ENCODE measurements at places on chromosomes 13 and 19. TPM values are rescaled to one million over a fixed set of nuclear protein-coding genes. Genes with fewer than 3 reads are reported as not detected.
A peak's percentile ranks its signal among the peaks of the same experiment; 100 is the strongest.

Gene PPAN
- 15.5 TPM for total RNA-seq

Gene SYCN
- 2.5 TPM for total RNA-seq

Gene RXFP2
- not detected for total RNA-seq

Gene POU4F1
- 0.17 TPM for total RNA-seq

Gene PEAK3
- total RNA-seq = not detected

Gene SIGLEC8
- total RNA-seq = 0.13 TPM

Gene SIGLEC10
- total RNA-seq = 1.6 TPM

Gene SPTBN4
- total RNA-seq = 0.67 TPM

Gene RFPL4AL1
- total RNA-seq = not detected

Gene ZNF792
- 10.6 TPM for total RNA-seq

GRCh38 chr13:97366172-97366688, 67.7 kb upstream of the RAP2A start:
- H3K36me3 ChIP-seq = no peaks in the 10 kb centered on the region
- no peak overlapping the region for H3K4me3 ChIP-seq
- no peaks in the 10 kb centered on the region for H3K4me1 ChIP-seq
- H3K27me3 ChIP-seq = no peaks in the 10 kb centered on the region
- DNase-seq = no peak

GRCh38 chr19:33419788-33420130, 46.2 kb downstream of the CEBPG start:
- H3K27ac ChIP-seq = no peak overlapping the region
- H3K27me3 ChIP-seq = no peaks in the 10 kb centered on the region
- DNase-seq = no peak
- no peaks in the 10 kb centered on the region for H3K4me1 ChIP-seq
- no peaks in the 10 kb centered on the region for H3K36me3 ChIP-seq
- H3K4me3 ChIP-seq = no peak overlapping the region

GRCh38 chr19:47230054-47230920, 712 bp downstream of the BBC3 start:
- H3K27me3 ChIP-seq = no peaks in the 10 kb centered on the region
- no peaks in the 10 kb centered on the region for H3K36me3 ChIP-seq
- H3K27ac ChIP-seq = peak overlapping the region; percentile 99
- H3K4me1 ChIP-seq = peaks cover 38% of the 10 kb centered on the region

- H3K27me3 ChIP-seq = no peaks in the 10 kb centered on the region
- no peak overlapping the region for H3K4me3 ChIP-seq
- no peaks in the 10 kb centered on the region for H3K4me1 ChIP-seq
- no peak for DNase-seq
- H3K36me3 ChIP-seq = no peaks in the 10 kb centered on the region
Observed at GRCh38 chr13:72457151-72457550, 270.3 kb downstream of the MZT1 start.

DNA sequence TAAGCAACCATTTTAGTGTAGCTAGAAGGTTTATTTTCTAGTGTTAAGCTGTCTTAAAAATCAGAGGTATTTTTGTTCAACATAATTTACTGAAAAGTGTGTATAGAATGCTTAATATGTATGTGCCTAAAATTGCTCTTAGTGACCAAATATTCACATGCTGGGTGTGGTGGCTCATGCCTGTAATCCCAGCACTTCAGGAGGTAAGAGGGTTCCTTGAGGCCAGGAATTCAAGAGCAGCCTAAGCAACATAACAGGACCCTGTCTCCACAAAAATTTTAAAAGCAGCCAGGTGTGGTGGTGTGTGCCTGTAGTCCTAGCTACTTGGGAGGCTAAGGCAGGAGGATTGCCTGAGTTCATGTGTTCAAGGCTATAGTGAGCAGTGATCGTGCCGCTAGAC, 120.9 kb upstream of the FRY start:
- DNase-seq = no peak
- H3K27me3 ChIP-seq = peaks cover 15% of the 10 kb centered on the region
- H3K4me3 ChIP-seq = no peak overlapping the region
- H3K4me1 ChIP-seq = no peaks in the 10 kb centered on the region
- no peaks in the 10 kb centered on the region for H3K36me3 ChIP-seq

DNA sequence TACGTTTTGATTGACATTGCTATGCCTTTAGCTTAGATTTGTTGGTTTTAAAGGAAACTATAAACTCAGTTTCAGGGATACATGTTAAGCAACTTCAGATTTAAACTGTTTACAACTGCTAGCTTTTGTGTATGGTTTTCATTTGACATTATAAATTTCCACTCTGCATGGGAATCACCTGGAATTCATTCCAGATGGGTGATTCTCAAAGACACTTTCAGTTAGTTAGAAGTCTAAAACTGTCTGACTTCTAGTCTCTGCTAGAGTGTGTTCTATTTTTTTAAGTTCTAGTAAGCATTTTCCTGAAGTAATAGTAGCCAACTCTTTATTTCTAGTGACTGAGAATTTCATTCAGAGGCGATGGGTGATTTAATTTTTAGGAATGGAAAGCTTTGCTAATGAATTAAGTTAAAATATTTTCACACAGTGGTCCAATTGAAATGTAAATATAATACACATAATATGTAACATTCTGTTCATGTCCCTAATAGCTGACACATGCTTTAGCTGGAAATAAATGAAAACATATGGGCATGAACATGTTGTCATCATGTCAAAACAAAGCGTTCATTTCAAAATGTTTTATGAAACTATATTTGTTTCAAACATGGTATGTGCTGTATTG, 58.3 kb upstream of the CSNK1A1L start:
- no peaks in the 10 kb centered on the region for H3K36me3 ChIP-seq
- H3K27ac ChIP-seq = no peak overlapping the region
- no peaks in the 10 kb centered on the region for H3K4me1 ChIP-seq
- no peak for DNase-seq
- H3K27me3 ChIP-seq = no peaks in the 10 kb centered on the region

GRCh38 chr19:11598103-11598483, 810 bp downstream of the ZNF627 start:
- H3K27ac ChIP-seq = peak overlapping the region; percentile 98
- peak overlapping the region; percentile 89 for H3K4me3 ChIP-seq
- DNase-seq = no peak
- no peaks in the 10 kb centered on the region for H3K36me3 ChIP-seq
- no peaks in the 10 kb centered on the region for H3K27me3 ChIP-seq

DNA sequence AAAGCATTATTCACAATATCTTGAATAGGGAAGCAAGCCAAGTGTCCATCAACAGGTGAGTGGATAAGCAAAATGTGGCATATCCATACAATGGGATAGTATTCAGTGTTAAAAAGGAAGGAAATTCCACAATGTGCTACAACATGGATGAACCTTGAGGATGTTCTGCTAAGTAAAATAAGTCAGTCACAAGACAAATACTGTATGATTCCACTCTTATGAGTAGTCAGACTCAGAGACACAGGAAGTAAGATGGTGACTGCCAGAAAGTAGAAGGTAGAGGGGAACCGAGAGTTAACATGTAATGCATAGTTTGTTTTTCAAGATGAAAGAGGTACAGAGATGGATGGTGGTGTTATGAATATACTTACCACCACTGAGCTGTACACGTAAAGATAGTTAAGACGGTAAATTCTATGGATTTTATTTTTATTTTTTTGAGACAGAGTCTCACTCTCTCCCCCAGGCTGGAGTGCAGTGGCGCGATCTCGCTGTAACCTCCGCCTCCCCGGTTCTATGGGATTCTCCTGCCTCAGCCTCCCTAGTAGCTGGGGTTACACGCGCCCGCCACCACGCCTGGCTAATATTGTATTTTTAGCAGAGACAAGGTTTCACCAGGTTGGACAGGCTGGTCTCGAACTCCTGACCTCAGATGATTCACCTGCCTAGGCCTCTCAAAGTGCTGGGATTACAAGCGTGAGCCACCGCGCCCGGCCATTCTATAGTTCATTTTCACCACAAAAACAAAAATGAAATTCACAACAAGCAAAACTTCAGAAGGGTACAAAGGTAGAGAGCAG, 1.0 kb upstream of the CHAMP1 start:
- H3K27ac ChIP-seq = peak overlapping the region; percentile 97
- no peaks in the 10 kb centered on the region for H3K27me3 ChIP-seq
- H3K4me3 ChIP-seq = peak overlapping the region; percentile 44
- no peak for DNase-seq
- H3K36me3 ChIP-seq = no peaks in the 10 kb centered on the region
- peaks cover 10% of the 10 kb centered on the region for H3K4me1 ChIP-seq

- H3K27ac ChIP-seq = no peak within 1 kb of the TSS
- no peaks in the 10 kb centered on the region for H3K4me1 ChIP-seq
- H3K36me3 ChIP-seq = no peaks in the 10 kb centered on the region
- H3K4me3 ChIP-seq = no peak within 1 kb of the TSS
- no peaks in the 10 kb centered on the region for H3K27me3 ChIP-seq
- DNase-seq = no peak
Observed at GRCh38 chr19:39602224-39602623, at the start of gene LGALS13. TSS of gene LGALS13 (plus strand) at chr19:39602524. CDS start at chr19:39602569, 45 bp downstream.

- no peak for DNase-seq
- H3K27me3 ChIP-seq = no peaks in the 10 kb centered on the region
- no peaks in the 10 kb centered on the region for H3K4me1 ChIP-seq
- H3K27ac ChIP-seq = no peak overlapping the region
- H3K4me3 ChIP-seq = no peak overlapping the region
Observed at GRCh38 chr19:4295972-4296771, 6.0 kb downstream of the TMIGD2 start.

DNA sequence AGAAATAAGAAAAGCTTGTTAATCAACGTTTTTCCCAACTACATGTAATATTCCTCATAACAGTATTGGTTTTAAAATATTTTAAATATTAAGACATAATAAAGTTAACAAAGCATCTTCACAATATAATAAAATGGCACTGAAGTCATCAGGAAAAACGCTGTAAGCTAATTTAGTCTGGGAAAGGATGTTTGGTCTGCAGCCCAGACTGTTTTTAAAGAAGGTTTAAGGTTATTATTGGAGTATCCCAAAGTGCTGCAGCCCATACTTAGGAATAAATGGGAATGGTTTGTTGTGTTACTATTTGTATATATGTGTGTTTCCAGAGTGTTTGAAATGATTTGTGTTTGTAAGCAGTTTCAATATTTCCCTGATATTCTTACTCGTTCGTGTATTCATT, 192.8 kb upstream of the MAB21L1 start:
- H3K27me3 ChIP-seq = no peaks in the 10 kb centered on the region
- no peak for DNase-seq
- H3K4me3 ChIP-seq = no peak overlapping the region
- no peaks in the 10 kb centered on the region for H3K4me1 ChIP-seq
- no peak overlapping the region for H3K27ac ChIP-seq

- peaks cover 34% of the 10 kb centered on the region for H3K4me1 ChIP-seq
- no peak overlapping the region for H3K27ac ChIP-seq
- H3K36me3 ChIP-seq = no peaks in the 10 kb centered on the region
- no peak for DNase-seq
- no peak overlapping the region for H3K4me3 ChIP-seq
Observed at GRCh38 chr13:44908266-44908665, 81.0 kb downstream of the NUFIP1 start.

DNA sequence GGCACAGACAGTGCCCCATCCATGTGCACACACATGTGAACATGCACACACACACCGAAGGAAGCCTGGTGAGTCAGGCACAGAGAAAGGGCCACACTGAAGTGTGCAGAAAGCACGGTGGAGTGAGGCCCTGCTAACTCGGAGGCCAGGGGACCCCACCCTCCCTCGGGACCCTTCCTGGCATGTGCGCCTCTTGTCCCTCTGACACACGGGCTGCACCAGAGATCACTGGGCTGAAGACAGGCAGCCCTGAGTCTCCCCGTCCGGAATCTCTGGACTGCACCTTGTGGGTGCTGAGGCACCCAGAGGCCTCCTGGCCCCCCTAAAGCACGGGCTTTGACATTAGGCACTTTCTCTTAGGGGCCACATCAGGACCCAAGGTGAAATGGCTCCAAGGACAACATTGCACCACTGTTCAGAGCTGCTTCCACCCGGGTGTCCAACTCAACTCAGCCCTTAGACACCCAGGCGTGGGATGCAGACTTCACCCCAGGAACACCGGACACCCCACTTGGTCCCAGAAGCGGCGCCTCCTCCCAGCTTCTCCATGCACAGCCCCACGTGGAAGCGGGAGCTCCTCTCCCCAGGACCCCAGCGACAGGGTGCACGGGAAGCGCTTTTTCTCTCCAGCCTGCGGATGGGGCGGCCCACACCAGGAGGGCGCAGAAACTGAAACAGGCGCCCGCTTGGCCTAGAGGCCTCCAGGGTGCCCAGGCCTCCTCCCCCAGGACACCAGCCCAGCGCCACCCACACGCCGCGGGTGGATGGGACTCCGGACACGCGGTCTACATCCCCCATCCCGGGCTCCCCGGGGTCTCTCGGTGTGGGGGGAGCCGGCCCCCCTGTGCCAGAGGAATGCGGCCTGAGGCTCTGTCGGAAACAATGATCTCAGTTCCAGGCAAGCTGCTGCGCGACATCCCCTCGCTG, 90.2 kb downstream of the SPACA7 start:
- no peak overlapping the region for H3K27ac ChIP-seq
- H3K36me3 ChIP-seq = no peaks in the 10 kb centered on the region
- no peak for DNase-seq
- no peaks in the 10 kb centered on the region for H3K27me3 ChIP-seq
- H3K4me3 ChIP-seq = no peak overlapping the region
- no peaks in the 10 kb centered on the region for H3K4me1 ChIP-seq

GRCh38 chr19:54137699-54138488, at the start of gene CNOT3:
TSS of gene CNOT3 (plus strand) at chr19:54137762. CDS start at chr19:54142979, 5,217 bp downstream.
- H3K4me1 ChIP-seq = peaks cover 11% of the 10 kb centered on the region
- no peaks in the 10 kb centered on the region for H3K36me3 ChIP-seq
- H3K27me3 ChIP-seq = no peaks in the 10 kb centered on the region
- peak within 1 kb of the TSS; percentile 76 for H3K27ac ChIP-seq

- no peaks in the 10 kb centered on the region for H3K4me1 ChIP-seq
- no peaks in the 10 kb centered on the region for H3K36me3 ChIP-seq
- no peak overlapping the region for H3K4me3 ChIP-seq
- H3K27ac ChIP-seq = no peak overlapping the region
Observed at GRCh38 chr13:93289842-93290241, 63.2 kb downstream of the GPC6 start.

GRCh38 chr19:46073268-46073922, 32.6 kb upstream of the IGFL4 start:
- peaks cover 5% of the 10 kb centered on the region for H3K4me1 ChIP-seq
- no peak overlapping the region for H3K4me3 ChIP-seq
- no peak for DNase-seq
- H3K36me3 ChIP-seq = no peaks in the 10 kb centered on the region
- peaks cover 29% of the 10 kb centered on the region for H3K27me3 ChIP-seq
